ENCODE measurements at places on chromosomes 3 and 15. TPM values are rescaled to one million over a fixed set of nuclear protein-coding genes. Genes with fewer than 3 reads are reported as not detected.

VGLL3 gene
- 39.2 TPM for total RNA-seq

BTLA gene
- 0.81 TPM for total RNA-seq

TEX55 gene
- total RNA-seq, result not detected

PDIA3 gene
- 520 TPM for total RNA-seq

FAM98B gene
- total RNA-seq, result 15.0 TPM

SH2D7 gene
- 2.3 TPM for total RNA-seq

CACNA2D3 gene
- 4.7 TPM for total RNA-seq

DNA sequence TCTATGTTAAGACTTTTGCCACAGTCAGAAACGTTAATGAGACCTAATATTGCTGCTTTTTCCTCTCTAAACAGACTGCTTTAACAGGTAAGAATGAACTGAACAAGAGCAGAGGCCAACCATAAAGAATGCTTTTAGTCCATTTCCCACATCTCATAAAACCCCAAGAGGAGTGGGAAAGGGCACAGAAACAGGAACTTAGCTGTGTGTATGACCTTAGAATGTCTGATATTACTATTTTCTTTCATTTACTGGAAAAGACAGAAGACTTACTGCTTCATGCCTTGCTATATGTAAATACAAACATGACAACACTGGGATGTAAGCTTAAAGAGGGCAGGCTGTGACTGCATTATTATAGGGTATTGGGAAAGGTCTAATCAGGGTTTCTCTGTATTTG lies 115.0 kb downstream of the ISL2 start:
- DNase-seq, result no peak

- DNase-seq, result no peak
Observed at GRCh38 chr3:169328471-169328870, 335.0 kb downstream of the MECOM start.

GRCh38 chr3:141811348-141811747 lies 48.1 kb downstream of the GRK7 start:
- no peak for DNase-seq

- DNase-seq, result no peak
Observed at GRCh38 chr3:37904601-37905000, 42.9 kb downstream of the CTDSPL start.

DNA sequence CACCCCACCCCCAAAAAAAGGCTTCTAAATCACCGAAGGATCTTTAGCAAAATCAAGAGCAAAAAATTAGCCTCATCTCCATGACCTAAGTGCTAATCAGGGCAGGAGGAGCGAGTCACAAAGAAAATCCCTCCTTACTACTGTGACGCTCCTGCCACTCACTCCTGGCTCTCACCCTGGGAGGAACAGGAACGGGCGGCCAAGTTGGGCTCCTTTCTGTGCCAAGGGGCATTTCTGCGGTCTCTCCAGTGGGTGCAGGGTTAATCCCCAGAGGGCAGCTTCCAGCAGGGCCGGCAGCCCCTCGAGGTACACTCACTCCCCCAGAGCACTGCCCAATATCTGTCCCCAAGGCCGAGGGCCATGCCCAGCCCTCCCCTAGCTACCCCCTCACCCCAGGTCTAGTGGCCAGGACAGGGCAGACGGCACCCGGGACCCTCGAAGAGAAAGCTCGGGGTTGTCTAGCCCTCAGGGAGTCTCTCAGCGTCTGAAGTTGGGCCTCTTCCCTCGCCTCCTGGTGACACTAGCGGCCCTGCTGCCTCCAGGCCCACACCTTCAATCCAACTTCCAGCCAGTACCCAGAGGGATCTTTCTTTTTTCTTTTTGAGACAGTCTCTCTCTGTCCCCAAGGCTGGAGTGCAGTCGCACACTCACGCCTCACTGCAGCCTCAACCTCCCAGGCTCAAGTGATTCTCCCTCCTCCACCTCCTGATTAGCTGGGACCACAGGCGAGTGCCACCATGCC lies 706 bp downstream of the CAV3 start:
- no peak for DNase-seq

DNA sequence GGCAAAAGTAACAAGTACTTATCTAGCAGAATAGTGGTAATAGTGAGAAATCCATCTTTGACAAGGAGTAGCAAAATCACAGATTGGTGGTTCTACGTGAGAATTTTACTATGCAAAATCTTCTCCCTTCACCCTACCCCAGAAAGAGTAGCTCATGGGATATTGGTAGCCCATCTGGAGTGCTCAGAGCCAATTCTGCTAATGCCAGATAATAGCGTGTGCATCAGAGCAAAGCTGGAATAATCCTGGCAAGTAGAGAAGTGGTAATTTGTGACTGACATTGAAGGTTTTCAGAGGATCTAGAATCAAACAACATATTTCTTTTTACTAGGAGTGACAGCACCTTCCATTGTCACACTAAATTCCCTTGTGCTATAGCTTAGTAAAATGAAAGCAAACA lies 192.9 kb downstream of the ZBBX start:
- no peak for DNase-seq

DNA sequence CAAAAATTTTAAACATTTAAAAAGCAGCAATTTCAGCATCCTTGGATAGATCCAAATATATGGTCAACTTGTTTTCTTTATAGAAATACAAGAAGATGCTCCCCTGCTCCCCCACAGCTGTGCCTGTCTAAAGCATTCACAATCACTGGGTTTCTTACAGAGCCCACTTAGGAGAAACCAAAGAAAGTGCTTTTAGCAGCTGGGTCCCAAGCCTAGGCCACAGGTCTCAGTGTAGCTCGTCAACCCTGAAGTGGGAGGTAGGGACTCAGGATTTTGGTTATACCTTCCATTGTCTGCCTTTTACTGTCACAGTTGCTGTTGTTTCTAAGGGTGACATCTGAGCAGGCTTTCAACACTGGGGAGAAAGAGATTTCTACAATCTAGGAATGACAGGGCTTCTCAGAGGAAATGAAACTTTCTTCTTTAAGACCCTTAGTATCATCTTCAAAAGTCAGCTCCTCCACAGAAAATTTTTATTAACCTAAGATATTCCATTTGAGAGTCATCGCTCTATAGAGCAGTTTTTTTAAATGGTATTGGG lies 199.3 kb upstream of the CMC1 start:
- no peak for DNase-seq

GRCh38 chr15:57026016-57026592 lies 107.7 kb downstream of the TCF12 start:
- no peak for DNase-seq
